ENCODE measurements at places on chromosomes 7 and 10.

DNA sequence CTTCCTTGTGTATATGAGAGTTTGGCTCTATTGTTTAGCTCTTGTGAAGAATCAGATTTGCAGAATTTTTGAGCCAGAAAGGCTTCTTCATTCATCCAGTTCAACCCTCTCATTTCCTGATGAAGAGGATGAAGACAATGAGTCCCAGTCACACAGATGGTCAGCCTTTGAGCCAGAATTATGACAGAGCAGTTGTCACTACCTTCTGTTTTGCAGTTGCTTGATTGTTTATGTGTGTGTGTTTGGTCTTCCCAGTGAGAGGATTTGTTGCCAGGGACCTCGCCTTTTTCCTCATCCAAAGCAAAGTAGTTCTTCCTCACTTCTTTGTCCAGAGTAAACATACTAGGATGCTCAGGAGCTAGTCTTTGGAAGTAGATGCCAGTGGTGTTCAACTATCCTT lies 15.6 kb downstream of the MDFIC start:
- no peak for DNase-seq

- DNase-seq, result no peak
These were observed 13.8 kb downstream of the LRRN3 start for GRCh38 chr7:111104710-111105109.

- no peak for DNase-seq
These were observed 982.0 kb downstream of the SORCS1 start for GRCh38 chr10:106182542-106182941.

GRCh38 chr10:75477680-75478079 lies 46.3 kb downstream of the LRMDA start:
- no peak for DNase-seq

DNA sequence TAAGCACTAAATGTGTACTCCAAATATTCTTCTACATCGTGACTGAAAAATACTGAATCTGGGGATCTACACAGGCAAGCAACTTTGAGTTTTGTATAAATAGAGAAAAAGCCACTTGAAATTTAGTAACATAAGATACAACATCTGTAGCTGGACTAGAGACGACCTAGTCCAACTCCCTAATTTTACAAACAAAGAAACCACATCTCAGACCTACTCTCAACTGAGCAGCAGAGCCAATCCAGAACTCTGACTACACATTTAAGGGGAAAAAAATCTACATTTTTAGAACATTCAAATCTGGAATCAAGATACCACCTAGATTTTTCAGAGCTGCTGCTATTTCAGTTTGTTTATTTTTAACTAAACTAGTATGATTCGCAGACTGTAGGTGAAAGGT lies 88.9 kb downstream of the CABCOCO1 start:
- DNase-seq, result no peak

GRCh38 chr7:7944619-7945282 lies 23.8 kb upstream of the GLCCI1 start:
- DNase-seq, result peak; percentile 51

DNA sequence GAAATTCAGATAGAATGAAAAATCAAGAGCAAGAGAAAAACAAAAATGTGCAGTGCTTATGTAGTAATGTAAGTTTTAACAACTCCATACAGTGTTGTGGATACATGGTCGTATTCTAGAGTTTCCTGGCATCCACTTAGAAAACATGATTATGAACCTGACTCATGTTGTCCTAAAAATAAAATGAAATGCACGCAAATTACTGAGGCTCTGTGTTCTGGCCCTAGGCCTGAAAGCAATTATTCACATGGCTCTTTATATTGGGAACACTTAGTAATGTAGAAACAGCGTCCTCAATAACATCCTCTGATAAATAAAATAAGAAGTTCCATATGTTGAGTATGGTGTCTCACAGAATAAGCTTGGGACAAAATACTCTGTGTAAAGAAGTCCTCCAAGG lies 200.2 kb upstream of the SEMA3E start:
- no peak for DNase-seq

DNA sequence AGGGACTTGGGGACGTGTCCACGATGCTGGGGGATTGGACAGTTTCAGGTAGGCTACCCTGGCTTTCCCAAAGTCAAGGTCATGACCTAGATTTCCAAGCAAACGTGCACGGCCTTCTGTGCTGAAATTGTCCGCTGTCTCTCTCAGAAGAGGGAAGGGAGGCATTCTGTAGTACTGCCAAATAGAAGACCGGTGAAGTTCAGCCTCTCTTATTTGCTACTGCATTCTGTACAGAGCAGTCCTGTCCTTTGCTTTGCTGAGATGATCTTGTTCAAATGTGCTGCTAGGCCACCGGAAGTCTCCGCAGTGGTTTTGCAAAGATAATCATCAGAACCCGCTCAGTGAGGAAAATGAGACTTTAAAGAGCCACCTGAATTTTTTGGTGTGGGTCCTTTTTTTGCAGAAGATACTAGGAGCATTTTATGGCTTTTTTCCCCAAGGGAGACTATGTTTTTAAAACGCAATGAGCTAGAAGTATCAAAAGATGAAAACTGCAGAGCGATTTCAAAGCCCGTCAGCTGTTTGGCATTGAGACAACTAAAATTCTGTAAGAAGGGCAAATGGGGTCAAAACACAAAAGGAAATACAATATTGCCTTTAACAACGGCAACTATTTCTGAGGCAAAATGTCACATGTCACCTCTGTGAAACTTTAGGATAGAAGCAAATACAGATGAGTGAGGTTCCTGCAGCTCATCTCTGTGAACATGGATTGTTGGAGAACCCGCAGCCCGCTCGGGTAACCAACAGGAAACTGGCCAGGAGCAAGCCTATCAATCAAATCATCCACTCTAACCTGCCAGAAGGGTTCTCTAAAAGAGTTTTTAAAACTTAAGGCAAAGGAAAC lies 1.3 kb upstream of the NMT2 start:
- no peak for DNase-seq

GRCh38 chr7:146346096-146346495 lies 229.5 kb downstream of the CNTNAP2 start:
- no peak for DNase-seq

DNA sequence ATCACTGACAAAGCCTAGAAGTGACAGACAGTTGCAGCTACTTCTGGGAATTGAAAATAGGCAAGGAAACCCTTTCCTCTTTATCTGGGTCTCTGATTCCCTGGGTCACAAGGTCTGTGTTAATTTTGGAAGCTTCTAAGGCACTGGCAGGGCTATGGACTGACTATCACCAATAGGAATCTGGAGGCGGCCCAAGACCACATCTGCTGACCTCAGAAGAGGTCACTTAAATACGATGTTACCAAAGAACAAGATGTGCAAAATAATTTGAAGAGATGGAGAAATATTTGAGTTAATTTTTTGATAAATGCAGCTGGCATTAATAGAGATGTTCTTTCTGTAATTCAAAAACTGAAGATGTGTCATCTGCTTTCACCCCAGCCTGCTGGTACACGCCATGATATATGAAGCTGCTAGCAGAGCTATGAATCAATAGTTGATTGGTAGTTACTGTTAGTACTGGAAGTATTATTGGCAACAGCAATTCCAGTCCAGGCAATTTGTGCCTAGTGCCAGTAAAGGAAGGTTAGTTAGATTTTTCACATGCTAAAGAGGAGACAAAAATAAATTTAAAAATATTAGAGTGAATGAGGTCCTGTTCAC lies 5.5 kb upstream of the STEAP4 start:
- no peak for DNase-seq

- no peak for DNase-seq
These were observed 10.1 kb downstream of the CFTR start for GRCh38 chr7:117489911-117490310.

GRCh38 chr7:927031-927671 lies 27.3 kb downstream of the ADAP1 start:
- DNase-seq, result no peak

DNA sequence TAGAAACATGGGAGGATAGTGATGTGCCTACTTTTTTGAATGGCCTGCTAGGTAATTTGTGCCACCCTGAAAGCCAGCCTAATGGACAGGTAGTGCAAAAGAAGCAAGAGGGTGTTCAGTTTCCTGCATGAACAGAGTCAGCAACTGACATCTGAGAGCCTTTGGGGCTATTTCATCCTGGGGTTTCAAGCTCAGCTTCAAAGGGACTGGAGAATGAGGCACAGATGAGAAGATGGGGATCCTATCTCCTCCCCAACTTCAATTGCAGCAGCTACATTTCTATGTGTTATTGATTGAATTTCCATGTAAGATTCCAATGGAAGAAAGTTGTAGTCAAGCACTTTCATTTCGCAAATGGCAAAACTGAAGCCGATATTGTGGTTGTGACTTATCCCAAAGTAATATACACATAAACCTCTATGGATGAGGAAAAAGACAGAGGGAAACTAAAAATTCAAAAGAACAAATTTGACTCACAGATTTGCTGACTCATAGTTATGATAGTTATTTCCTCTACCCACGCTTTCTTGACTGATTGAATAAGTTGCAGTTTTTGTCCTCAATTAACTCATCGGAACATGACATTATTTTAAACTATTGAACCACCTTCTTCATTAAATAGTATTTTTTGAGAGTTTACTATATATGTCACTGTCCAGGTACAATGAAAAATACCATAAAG lies 42.6 kb upstream of the NRP1 start:
- DNase-seq, result no peak

GRCh38 chr10:28410420-28411135 lies 107.7 kb upstream of the MPP7 start:
- DNase-seq, result no peak

DNA sequence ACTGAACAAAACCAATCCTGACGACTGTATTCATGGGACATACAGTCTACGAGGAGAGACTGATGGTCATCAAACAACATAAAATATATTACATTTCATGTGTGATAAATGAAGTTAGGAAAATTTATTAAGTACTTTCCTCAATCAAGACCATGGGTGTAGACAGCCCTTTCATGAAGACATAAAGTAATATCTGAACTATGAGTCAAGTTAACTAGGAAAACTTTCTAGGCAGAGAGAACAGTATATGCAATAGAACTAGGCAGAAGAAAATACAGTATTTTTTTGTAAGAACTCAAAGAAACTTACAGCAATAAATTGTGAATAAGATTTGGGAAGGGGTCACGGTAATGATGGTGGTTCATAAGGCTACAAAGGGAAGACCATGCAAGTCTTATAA lies 112.8 kb downstream of the JMJD1C start:
- no peak for DNase-seq

DNA sequence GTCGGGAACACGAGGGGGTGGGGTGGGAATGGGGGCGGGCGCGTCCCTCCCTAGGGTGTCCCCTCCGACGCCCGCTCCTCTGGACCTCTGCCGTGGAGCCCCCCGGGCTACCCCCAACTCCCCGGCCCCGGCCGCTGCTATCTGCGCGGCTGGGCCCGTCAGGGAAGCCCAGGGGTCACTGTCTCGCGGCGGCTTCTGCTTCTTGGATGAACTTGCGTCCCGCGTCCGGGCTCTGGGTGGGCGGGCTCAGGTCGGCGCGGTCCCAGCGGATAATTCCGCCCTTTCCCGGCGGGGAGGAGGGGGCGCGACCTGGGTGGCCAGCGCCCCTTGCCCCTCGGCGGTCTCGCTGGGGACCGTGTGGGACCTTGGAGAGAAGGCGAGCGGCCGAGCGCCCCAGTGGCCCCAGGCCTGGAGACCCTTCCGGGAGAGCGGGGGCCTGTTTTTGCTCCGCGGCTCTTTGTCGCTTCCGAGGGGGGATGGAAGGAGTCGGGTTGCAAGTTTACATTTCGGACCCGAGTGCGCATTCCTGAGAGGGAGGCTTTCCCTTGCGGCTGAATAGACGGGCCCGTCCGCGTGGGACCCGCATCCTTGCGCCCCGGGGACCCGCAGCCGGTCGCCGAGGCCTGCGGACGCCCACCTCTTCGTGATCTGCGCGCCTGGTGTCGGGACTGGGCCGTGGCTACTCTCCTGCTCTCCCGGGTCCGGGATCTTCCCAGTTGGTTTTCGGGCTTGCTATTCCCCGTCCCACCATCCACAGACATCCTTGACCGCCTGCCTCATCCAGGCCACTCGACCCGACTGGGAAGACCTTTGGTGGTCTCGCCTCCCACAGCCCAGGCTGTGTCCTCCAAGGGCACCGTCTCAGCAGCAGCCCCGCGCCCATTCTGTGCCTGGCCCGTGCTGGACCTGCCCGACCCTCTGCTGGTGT lies 812 bp downstream of the DOCK1 start:
- no peak for DNase-seq

GRCh38 chr10:59508296-59508695 lies 145.9 kb upstream of the FAM13C start:
- DNase-seq, result no peak

- no peak for DNase-seq
These were observed 82.3 kb downstream of the HTR7 start for GRCh38 chr10:90775351-90776028.

DNA sequence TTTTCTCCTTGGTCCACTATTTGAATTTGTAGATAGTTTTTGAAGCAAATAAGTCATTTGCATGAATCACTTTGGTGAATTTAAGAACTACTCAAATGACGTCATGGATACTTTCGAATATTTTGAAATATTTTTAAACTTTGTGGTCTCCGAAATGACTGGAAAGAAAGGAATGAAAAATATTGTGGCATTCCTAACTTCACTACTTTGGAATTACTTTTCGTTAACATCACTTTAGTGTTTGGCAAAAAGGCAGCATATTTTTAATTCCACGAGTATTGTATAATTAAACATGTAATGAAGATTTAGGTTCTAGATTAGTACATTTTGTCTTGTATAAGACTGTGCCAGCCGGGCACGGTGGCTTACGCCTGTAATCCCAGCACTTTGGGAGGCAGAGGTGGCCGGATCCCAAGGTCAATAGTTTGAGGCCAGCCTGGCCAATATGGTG lies 35.3 kb upstream of the ZRANB1 start:
- DNase-seq, result no peak

DNA sequence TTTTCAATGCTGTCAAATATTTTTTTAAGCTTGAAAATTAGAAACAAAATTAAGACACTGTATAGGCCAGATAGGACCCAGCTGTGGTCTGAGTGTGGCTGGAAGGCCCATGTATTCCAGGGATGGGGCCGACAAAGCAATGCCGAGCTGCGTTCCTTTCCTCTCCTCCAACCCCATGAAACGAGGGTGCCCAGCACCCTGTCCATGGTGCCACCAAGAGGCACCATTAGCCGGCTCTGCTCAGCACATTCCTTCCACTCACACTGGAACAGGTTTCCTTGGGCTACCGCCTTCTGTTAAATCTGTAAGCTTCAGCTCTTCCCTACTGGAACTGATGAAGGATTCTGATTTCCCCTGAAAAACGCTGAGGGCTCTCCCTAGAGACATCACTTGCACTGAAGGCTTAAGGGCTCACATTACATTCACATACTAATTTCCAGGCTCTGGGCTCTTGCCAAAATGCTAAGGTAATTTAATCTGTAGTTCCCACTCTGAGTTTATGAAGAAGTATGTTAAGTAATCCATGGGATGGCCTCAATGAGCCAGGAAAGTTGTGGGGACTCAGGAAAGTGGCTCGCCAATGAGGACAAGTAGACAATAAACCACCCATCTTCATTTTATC lies 73.7 kb upstream of the CAMK2B start:
- DNase-seq, result no peak

- no peak for DNase-seq
These were observed 338.7 kb downstream of the DNAJB6 start for GRCh38 chr7:157675427-157675927.

DNA sequence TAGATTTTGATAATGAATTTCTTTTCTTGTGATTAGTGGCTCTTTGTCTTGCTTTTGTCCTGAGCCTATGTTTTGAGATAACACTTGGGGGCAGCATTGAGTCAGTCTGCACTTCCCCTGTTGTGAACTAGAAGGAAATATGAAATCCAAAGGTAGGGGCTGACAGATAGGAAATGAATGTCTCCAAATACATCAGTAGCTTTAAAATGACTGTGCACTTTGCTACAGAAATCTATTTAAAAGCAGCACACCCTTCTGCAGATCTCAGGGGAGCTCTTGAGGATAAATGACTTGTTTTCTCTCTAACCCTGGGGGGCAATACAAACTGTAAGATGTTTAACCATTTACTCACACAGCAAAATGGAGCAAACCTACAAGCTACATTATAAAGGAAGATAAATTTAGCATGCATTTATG lies 176.0 kb upstream of the MYO3A start:
- DNase-seq, result peak; percentile 20
